Stomach (tissue), 19 donors: ENCODE measurements at places on chromosomes 11 and 22. TPM values are rescaled to one million over a fixed set of nuclear protein-coding genes. Genes with fewer than 3 reads are reported as not detected.

MS4A6E gene
- total RNA-seq: not detected

PRG2 gene
- total RNA-seq: not detected

SWAP70 gene
- 19.8 TPM for total RNA-seq

DNA sequence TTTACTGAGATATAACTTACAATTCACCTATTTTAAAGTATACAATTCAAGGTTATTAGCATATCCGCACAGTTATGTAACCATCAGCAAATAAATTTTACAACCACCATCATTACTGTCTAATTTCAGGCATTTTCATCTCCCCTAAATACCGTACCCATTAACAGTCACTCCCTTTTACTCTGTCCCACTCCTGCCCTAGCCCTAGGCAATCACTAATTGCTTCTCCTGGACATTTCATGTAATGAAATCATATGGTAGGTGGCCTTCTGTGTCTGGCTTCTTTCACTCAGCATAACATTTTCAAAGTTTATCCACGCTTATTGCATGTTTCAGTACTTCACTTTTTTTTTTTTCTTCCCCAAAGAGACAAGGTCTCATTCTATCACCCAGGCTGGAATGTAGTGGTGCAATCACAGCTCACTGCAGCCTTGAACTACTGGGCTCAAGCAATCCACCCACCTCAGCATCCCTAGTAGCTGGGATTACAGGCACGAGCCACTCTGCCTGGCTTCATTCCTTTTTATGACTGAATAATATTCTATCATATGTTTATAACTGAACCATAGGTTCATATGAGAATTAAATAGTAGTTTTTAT is 61.4 kb upstream of the CHRM4 start:
- DNase-seq: no peak

SYNGR1 gene
- total RNA-seq: 9.3 TPM

OR56A1 gene
- not detected for total RNA-seq

GRCh38 chr11:2526808-2527381 is 82.1 kb downstream of the KCNQ1 start:
- peak; percentile 87 for DNase-seq

OTOG gene
- not detected for total RNA-seq

LRRC75B gene
- total RNA-seq: 24.8 TPM

- no peak for DNase-seq
These were observed 20.1 kb upstream of the AQP11 start for GRCh38 chr11:77569676-77570070.

DNA sequence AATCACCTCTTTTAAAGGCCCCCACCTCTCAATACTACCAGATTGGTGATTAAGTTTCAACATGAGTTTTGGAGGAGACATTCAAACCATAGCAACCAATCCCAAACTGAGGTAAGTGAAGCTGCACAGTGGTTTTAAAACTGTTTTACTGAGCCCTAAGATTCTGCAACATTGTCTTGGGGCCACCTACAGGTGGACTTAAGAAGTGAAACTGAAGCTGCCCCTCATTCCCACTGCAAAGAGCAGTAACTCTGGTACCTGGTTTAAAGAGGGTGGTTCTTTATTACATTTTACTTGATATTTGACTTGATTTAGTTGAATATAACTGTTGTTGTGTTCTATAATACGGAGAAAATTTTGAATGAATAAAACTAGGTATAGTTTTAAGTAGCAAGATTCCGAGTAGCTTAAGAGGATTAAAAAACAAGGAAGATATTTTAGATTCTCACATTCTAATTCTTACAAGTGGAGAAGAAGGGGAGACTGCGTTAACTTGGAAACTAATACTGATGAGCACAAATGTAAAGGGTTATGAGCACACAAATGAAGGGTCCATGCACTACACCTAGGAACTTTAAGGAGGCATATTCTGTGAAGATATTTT is 26.7 kb downstream of the SYT9 start:
- peak; percentile 56 for DNase-seq

DNA sequence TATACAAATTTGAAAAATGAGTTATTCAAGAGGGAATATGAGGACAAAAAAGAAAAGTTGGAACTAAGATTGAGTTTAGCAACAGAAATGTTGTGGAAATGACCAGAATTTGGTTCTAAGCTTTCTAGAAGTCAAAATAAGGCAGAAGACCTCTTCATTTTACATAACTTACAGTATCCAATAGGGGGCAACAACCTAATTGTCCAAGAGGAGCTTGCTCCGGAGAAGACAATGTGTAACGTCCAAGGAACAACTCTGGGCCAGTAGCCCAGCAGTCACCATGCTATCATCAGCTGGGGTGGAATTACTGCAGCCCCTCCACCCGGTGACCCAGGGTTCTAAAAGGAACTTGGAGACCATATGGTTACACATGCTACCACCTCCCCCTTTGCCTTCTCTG is 14.1 kb downstream of the CNTF start:
- no peak for DNase-seq

GRCh38 chr11:127385071-127385470 is 384.5 kb upstream of the KIRREL3 start:
- peak; percentile 17 for DNase-seq

DNA sequence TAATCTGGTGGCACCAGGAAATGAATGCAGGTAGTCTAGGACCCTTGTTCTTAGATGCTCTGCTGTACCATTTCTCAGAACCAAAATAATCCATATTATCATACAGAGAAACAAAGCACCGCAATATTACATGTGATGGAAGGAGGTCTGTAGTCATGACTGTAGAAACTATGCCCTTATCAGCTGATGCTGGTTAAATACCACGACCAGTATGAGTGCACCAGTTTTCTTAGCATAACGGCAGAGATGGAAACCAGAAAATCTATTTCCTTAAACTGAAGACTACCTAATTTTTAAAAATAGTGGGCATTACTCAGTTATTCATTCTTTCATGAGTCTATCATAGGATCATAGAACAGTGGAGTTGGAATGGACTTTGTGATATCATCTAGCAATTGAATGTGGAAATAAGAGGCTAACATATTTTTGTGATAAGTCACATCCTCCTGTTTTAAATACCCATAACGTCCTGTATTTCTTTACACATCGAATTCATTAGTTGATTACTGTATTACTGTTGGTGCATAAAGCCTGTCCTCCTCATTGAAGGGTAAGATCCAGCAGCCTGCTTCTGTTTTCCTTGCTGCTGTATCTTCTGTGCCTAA is 15.1 kb downstream of the JHY start:
- no peak for DNase-seq

GRCh38 chr11:8719721-8720120 is 37.1 kb downstream of the RPL27A start:
- no peak for DNase-seq

GRCh38 chr11:83728281-83728680 is 442.1 kb upstream of the CCDC90B start:
- DNase-seq: no peak

GRCh38 chr11:30471244-30471643 is 114.9 kb downstream of the MPPED2 start:
- no peak for DNase-seq

DNA sequence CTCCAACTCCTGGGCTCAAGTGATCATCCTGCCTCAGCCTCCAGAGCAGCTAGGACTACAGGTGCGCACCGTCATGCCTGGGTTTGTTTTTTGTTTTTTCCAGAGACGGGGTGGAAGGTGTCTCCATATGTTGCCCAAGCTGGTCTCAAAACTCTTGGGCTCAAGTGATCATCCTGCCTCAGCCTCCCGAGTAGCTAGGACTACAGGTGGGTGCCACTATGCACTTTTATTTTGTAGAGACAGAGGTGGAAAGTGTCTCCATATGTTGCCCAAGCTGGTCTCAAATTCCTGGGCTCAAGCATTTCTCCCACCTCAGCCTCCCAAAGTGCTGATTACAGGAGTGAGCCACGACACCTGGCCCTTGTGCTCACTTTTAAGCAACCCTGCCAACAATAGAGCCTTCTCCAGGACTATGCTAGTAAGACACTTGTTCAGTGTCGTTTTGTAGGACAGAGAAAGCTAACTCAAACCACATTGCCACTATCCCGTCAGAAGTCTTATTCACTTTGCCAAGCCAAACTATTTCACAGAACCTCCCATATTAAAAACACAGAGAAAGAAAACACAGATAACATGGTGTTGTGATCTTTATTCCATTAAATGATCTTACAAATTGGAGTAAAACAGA is 9.4 kb upstream of the PLAAT3 start:
- DNase-seq: no peak

GRCh38 chr11:70040452-70040851 is 37.7 kb upstream of the ANO1 start:
- no peak for DNase-seq

DNA sequence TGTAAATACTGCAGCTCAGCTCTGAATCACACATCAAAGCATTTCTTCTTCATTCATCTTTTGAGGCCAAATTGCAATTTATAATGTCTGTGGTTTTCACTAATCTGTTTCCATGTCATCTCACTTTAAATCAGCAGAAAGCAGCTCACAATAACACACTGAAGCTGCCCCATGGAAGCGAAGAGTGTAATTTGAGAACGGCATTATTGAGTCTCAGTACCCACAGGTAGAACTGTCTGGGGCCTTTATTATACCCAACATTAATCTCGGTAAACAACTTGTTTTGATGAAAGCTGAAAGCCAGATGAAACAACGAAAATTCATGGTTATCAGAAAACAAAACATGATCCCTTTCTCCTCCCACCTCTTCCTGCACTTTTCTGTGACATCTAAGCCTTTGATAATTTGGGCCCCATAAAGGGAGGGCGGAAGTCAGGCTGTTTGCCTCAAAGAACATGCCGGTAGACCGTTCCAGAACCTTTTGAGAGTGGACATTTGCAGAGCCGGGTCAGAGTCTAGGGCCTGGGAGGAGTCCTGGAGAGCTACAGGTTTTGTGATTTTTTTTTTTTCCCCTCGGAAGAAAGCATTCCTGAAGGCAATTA is 68.2 kb upstream of the SESN3 start:
- no peak for DNase-seq

- no peak for DNase-seq
These were observed 33.1 kb upstream of the SPTBN2 start for GRCh38 chr11:66762088-66762487.

DNA sequence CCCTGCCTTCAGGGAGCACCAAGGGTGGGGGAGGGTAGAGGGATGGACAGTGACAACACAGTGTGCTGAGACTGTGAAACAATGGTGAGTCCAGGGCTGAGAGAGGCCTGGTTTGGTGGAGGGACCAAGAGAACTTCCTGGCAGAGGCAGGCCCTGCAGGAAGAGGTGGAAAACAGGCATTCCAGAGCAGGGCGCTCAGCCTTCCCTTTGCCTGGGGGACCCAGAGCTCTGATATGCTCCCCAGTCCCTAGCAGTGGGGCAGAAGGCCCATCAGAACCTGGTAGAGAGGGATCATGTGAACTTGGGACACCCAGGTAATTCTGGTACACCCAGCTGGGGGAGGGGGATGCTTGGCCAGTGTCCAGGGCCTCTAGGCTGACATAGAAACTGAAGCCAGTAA is 17.2 kb upstream of the UVRAG start:
- DNase-seq: no peak

GRCh38 chr22:37884420-37884819 is 21.7 kb upstream of the MICALL1 start:
- DNase-seq: no peak

- no peak for DNase-seq
These were observed 443 bp upstream of the CELF1 start for GRCh38 chr11:47553406-47553743.

SERPING1 gene
- 112 TPM for total RNA-seq

GRCh38 chr22:49480331-49480730 is 347.3 kb downstream of the BRD1 start:
- no peak for DNase-seq

SORL1 gene
- total RNA-seq: 19.2 TPM

GRCh38 chr11:72750086-72750485 is 2.1 kb downstream of the ARAP1 start:
- no peak for DNase-seq

DNA sequence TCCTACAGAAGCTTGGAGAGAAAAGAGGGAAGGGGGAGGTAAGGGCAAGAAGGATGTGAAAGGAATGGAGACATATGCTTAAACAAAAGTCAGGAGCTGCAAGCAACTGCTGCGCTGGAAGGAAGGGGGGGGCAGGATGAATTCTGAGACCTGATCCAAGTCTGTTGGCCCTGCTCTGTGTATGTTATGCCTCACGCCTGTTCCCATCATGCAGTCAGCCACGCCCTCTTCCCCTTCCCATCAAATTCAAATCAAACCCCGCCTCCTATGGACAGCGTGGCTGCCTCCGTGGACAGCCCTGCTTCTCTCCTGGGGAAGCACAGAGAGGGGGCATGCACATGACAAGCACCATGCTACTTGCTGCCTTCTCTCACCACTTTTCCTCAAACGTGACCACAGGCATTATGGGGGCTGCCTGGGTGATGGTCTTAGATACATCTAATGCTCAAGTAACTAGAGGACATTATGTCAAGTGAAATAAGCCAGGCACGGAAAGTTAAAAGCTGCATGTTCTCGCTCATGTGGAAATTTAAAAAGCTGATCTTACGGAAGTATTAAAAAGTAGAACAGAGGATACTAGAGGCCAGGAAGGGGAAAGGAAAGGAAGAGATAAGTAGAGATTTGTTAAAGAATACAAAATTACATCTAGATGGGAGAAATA is 45.8 kb upstream of the CYP2D6 start:
- no peak for DNase-seq

DNA sequence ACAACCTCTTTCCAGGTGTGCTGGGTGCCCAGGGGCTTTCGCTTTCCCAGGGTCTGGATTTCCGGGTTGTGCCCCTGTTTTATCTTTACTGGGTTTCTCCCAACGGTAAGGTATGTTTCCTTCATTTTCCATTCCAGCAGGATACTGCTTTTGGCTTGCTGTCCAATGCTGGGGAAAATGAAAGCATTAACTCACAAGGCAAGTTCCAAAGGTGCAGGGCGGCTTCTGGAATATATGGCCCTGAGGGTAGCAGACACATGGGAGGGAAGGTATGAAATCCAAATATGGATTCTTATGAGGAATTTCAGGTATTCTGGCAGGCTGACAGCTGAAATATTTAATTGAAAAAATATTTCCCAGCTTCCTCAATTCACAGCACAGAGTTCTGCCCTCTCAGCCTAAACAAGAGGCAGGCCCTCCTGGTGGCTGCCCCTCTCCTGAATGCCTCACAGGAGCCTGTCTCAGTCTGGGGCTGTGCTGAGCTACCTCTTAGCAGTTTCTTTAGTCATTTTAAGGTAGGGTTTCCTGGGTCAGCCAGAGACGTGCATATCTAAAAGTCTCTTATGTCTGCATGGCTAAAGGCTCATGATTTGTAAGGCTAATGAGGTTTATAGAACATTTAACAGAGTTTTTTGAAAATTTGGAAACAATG is 318.6 kb upstream of the B3GAT1 start:
- no peak for DNase-seq

DNA sequence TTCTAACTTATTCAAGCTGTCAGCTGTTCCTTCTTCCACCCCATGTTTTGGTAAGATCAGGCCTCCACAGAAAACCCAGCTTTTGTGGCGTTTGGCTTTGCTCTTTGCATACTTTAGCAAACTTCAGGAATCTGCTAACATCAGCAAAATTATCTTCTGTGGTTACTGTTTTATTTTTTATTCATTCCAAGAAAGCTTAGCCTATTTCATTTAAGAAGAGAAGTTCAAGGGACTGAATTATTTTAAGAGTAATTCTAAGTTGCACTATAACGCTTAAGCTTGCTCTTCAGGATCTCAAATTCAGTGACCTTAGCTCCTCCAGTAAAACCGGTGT is 1.1 kb downstream of the JHY start:
- DNase-seq: no peak

CD3E gene
- total RNA-seq: not detected

SCN3B gene
- not detected for total RNA-seq

GRCh38 chr11:73344191-73344607 is 32.0 kb upstream of the RELT start:
- DNase-seq: peak; percentile 64

GRCh38 chr11:69270941-69271340 is 23.0 kb upstream of the MYEOV start:
- DNase-seq: no peak
